ENCODE measurements at places on chromosomes 7 and 10.
A peak's percentile ranks its signal among the peaks of the same experiment; 100 is the strongest.

DNA sequence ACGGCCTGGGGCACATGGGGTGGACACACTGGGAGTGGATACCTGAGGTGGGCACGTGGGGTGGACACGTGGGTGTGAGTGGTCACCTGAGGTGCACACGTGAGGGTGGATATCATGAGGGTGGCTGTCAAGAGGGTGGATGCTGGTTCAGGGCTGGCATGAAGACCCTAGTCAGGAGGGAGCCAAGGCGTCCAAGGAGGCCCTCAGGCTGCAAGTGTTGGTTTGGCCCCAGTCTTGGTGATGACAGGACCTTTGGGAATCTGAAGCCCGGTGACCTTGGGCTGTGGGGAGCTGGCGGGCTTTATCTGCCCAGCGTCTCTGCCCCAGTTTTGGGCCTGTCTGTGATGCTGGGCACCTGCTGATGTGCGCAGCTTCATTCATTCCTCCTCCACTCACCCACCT, 24.9 kb upstream of the PFKFB3 start:
- DNase-seq: no peak

- DNase-seq: peak; percentile 69
Observed at GRCh38 chr10:60944058-60944909, at the start of gene RHOBTB1. Gene RHOBTB1, minus strand, starts transcription at chr10:60944185. Its CDS starts 32,643 bp downstream, at chr10:60911542.

DNA sequence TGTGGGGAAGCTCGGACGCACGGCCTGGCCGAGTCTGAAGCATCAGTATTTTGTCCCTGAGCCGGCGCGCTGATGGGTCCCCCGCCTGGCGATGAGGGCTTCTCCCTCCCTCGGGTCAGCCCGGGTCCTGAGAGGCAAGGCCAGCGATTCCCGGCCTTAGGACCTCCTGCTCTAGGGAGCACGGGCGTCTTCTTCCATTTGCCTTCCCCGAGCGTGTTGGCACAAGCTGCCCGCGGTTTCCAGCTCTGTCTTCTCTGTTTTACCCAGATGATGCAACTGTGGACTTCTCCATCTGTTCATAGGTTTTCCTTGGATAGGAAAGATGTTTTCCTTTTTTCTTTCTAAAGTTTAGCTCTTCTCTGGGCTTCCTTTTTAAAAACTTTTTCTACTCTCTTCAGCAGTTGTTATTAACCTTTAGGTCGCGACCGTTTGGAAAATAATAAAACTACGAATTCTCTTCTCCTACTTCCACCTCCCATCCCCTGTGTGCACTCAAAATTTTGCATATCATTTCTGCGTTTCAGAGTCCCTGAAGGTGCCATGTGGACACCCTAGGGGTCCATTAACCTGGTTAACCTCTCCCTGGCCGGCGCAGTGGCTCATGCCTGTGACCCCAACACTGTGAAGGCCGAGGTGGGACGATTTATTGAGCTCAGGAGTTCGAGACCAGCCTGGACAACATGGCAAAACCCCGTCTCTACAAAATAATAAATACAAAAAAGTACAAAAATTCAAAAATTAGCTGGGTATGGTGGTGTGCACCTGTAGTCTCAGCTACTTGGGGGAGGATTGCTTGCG, 1.4 kb upstream of the SLC25A28 start:
- DNase-seq: no peak

DNA sequence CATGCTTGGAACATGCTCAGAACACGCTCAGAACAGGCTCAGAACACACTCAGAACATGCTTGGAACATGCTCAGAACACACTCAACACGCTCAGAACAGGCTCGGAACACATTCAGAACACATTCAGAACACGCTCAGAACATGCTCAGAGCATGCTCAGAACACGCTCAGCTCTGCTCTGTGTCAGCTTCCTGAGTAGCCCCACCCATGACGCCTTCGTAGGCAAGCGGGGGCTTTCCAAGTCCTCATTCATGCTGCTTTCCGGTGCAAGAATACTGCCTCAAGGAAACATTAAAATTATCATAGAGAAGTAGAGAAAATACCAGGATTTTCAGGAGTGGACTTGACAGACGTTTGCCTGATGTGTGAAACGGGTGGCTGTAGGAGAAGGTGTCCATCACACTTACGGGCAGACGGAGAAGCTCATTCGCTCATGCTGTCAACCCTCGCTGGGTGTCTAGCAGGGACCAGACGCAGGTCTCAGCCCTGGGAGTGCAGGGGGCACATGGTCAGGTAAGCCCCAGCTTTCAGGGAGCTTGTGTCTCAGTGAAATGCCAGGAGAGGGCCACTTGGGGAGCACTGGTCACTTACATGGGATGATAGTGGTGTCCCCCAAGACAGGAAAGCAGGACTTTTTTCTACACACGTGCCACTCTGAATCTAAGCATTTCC, 24.7 kb downstream of the EN2 start:
- DNase-seq: no peak

DNA sequence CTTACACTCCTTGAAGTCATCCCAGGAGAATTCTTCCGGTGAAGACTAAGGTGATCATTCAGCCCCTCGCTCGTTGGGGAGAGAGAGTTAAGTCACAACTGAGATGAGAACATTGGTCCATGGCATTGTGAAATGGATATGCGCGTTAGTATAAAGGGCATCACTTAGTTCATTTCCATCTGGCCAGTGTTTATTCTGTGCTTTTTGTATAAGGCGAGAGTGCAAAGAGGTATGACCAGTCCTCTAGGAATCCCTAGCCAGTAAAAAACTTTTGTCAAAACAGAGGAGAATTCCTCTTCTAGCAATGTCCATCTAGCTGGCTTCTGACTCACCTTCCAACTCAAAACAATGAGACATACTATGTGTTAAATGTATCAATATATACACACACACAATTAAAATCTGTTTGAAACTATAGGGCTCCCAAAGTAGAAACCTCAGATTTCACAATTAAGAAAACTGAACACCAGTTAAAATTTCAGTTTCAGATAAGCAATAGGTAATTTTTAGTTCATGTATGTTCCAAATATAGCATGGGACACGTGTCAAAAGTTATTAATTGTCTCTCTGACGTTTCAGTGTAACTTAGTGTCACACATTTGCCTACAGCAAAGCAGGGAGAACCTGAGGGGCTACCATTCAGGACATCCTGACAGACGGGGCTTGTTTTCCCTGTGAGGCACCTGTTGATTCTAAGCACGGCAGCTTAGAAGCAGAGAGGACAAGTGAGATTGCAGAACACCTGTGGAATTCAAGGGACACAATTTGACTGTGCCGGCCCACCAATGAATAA, 158.9 kb downstream of the KLF6 start:
- no peak for DNase-seq

DNA sequence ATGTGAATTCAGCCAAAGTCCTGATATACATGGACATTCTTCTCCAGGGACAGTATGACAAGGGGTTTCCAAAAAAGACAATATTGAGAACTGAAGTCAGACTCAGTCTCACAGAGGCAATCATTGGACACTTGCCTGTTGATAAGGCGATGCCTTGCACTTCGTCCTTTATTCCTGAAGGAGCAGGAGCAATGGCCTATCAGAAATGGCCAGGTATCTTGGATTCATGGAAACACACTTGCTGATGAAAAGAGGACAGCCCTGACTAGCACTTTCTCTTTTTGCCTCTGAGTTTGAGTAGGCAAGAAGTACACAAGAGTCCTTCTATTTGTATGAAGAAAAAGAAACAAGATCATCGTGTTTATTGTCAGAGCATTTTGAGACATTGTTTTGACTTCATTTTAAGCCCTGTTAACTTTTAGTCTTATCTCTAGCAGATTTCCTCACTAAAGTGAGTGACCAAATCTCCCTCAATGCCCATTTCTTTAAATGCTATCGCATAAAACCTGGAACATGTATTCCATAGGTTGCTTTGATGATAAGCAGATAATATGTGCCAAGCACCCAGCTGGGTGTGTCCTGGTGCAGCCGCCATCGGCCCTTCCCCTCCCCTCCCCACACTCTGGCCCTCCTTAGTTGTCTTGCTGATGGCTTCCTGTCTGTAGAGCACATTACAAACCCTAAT, 26.6 kb downstream of the ST8SIA6 start:
- no peak for DNase-seq

DNA sequence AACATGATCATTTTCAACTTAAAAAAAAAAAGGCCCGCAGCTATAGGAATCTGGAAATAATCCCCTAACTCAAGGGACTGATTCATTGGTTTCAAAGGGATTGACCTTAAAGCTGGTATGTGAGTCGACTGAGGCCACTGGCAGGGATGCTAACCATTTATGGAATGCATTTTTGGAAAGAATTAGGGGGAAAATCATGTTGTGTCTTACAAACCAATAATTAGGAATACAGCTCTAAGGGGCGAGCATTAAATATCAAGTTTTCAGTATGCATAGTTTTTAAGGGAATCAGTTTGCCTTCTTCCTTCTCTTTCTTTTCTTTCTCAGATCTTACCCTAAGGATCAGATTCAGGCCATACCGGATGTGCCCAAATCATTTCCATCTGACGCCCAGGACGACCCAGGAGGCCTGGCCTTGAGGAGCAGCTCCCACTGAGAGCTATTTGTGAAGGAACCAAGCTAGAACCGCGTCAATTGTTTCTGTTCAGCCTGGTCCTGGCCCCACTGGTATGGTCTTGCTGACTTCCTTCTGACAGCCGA, 48.7 kb downstream of the BPGM start:
- DNase-seq: no peak

- DNase-seq: no peak
Observed at GRCh38 chr10:34018784-34019183, 684.3 kb upstream of the NRP1 start.

DNA sequence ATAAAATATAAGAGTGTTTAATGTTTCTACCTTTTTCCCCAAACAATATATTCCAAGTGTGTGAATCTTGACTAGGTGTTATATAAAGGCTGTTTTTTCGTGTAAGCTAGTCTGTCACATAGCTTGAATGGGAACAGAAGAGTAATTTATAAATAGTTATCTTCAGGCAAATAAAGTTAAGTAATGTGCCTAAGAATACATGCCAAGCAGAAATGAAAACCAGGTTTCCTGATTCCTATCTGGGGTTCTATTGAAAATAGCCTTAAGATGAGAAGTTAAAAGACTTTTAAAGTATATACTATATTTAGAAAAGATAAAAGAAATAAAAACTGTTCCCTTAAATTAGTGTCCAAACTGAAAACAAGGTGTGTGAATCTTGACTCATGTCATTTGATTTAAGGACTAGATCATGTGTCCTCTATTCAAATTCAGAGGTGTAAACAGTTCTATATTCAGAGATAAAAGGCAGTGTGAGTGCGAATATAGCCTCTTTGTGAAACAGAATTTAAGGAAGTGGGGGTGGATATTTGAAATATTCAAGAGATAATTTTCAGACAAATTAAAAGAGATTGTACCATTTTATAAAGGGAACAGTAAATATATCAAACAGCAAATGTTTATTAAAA, 247.5 kb downstream of the THSD7A start:
- no peak for DNase-seq

Measured in H4 (cell line).